HT1080 (cell line): ENCODE measurements at places on chromosomes 7 and 10. TPM values are rescaled to one million over a fixed set of nuclear protein-coding genes. Genes with fewer than 3 reads are reported as not detected.

GRCh38 chr10:67770537-67770936, 67.5 kb downstream of the DNAJC12 start:
- no peak for DNase-seq

DNA sequence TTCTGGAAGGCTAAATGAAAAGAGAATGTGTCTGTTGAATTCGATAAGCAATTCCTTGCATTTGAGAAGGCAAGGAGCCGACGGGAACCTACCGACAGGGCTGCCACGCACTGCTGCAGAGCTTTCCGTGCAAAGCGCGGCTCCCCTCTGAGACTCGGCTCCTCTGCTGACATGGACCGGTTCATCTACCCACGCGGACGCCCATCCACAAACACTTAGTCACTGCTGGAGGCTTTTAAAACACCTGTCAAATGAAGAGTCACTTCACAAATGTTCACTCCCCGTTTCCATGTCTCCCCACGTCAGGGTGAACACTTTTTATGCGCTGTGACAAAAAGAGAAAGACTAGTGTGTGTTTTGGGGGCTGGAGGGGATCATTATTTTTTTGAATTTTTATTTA, 32.0 kb downstream of the AMZ1 start:
- no peak for DNase-seq

GRCh38 chr10:130018265-130018664, 54.2 kb upstream of the EBF3 start:
- DNase-seq = peak; percentile 85

- peak; percentile 90 for DNase-seq
These were observed 459.1 kb downstream of the PLXNA4 start for GRCh38 chr7:132117181-132117580.

DNA sequence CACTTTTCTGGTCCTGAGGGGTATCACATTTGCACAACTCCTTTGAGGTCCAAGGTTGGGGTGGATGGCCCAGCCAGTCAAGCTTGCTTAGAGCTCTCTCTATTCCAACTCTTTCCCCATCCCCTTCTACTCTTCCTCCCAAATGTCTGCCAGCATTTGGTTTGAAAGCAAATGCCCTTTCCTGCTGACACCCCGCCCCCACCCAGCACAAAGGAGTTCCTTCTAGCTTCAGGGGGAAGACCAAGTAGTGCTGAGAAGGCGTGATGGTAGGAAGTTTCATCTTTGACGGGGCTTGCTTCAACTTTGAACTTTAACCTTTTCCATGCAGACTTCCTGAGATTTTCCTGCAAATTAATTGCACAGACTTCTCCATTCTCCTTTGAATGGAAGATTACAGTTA, 137.5 kb upstream of the TCF7L2 start:
- no peak for DNase-seq

DNA sequence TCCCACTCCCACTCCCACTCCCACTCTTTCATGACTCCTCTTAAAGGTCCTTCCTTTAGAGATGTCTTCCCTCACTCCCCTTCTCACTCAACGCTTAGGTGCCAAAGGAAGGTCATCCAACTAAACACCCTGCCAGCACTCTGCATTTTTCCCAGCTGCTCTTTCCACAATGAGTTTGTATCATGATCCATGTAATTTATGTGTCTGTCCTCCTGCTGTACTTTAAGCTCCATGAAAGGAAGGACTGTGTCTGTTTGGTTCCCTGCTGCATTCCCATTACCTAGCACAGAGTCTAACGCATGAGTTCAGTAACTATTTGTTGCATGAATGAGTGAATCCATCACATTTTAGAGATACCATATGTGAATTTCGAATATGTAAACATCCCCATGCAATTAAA, 252.7 kb downstream of the KIF20B start:
- DNase-seq = no peak

GRCh38 chr7:21656796-21657195, 114.0 kb downstream of the DNAH11 start:
- DNase-seq = no peak

GRCh38 chr10:110368002-110368401, 63.3 kb upstream of the SMNDC1 start:
- DNase-seq = peak; percentile 68

GRCh38 chr7:4049202-4049601, 632.9 kb upstream of the FOXK1 start:
- DNase-seq = no peak

DNA sequence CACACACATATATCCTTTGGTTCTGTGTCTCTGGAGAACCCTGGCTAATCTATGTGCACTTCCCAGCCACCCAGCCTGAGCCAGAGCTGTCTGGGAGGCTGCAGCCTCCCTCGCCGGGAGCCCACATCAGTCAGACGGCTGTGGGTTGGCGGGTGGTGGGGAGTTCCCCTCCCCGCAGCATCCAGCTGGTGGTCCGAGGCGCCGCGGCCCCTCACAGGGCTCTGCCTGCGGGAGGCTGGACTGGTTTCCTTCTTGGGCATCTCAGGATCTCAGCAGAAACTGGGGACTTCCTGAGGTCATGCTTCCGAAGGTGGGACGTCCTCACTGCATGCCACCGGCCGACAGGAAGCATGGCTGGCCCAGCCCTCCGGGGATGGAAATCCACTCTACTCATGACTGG, 22.0 kb upstream of the PSMG3 start:
- DNase-seq = no peak

DNA sequence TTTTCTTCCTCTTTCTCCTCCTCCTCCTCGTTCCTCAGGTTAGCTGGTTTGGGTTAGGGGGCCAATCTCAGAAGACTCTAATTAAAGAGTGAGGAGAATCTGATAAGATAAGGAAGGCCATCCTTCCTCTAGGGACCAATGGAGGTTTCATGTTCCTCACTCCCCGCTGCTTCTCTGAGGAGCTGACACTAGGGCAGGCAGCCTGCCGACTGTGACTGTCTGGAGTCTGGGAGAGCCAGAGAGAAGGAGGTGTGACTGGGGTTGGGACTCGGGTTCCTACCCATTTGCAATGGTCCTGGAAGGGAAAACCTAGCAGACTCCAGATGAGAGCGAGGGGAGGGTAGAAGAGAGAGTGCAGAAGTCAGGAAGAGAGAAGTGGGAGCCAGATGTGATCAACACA, 15.3 kb downstream of the PAX2 start:
- no peak for DNase-seq

DNA sequence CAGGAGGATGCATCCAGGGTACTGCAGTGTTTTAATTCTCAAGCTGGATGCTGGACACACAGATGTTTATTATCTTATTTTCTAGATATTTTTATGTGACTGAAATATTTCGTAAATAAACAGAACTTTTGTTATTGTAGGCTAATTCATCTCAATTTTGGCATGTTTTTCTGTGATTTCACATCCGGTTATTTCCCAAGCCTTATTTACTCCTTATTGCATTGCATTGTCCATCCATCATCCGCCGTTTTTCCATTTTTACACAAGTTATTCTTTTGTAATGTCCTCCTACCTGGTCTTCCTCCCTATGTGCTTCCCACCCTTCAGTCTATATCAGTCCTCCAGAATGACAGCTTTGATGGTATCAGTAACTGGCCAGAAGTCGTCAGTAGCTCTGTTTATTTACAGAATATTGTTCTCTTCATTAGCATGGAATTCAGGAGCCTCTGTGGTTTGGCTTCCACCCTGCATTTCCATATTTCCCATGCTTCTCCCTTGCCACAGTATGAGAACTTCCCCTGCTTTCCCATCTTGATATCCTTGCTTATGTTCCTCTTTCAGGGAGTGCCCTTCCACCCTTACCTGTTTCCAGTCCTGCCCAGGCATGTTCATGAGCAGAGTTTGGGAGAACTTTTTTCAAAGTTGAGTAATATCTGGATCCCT, 16.1 kb downstream of the GNAI1 start:
- DNase-seq = peak; percentile 26

- peak; percentile 93 for DNase-seq
These were observed 1421.2 kb upstream of the CELF2 start for GRCh38 chr10:9596368-9596920.

DNA sequence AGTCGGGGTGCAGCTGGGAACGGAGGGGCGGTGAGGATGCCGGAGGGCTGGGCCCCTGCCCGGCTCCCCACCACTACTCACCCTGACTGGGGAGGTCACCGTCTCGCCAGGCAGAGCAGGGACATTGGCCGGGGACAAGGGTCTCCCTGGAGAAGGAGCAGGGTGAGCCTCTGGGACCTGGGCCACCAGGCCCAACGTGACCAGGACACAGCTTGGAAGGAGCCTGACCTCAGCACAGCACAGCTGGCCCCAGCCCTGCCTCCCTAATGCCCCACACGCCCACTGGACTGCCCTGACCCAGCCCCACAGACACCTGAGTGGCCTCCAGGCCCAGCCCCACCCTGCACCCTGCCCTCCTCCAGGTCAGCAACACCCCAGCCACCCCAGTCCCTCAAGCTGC, 21.1 kb downstream of the MICALL2 start:
- no peak for DNase-seq

DNA sequence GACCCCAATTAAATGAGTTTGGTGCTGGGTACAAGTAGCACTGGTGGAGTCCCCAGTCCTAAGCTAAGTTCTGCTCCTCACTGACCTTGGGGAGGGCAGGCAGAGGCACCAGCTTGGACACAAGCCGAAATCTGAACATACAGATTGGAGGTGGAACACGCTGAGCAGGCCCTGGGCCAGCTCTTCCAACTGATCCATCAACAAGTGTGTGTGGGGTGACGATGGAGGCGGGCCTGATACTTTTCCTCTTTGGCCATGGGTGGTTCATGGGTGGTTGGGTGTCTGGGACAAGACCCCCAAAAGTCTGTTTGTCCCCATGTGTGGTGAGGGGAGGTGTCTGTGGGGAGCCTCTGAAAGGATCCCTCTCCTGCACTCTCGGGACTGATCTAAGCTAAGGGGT, 1.9 kb downstream of the ADCYAP1R1 start:
- no peak for DNase-seq

- DNase-seq = no peak
These were observed 66.0 kb downstream of the ZNF487 start for GRCh38 chr10:43502931-43503330.

DNA sequence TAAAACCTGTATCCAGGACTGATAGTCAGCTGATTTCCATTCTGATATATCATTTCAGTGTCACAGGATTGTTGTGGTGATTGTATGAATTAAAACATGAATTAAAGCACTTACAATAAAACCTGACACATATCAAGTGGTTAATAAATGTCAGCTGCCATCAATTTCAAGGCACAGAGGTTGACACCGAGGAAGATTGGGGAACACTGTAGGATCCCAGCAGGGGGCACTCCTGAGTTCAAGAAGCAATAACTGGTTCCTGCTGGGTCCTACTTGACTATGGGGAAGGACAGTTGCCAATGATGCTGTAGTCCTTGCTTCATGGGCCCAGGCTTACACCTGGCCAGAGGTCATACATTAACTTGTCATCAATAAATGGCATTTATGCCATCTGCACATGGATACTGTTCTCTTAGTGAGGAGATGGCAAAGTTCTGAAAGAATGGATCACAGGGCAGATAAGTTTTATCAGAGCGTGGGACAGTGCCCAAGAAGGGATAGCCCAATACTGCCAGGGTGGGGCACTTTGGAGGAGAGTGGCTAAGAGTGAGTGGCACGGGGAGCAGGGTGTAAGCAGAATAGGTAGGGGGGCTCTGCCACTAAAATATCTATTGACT, 24.1 kb downstream of the FZD1 start:
- peak; percentile 14 for DNase-seq

DNA sequence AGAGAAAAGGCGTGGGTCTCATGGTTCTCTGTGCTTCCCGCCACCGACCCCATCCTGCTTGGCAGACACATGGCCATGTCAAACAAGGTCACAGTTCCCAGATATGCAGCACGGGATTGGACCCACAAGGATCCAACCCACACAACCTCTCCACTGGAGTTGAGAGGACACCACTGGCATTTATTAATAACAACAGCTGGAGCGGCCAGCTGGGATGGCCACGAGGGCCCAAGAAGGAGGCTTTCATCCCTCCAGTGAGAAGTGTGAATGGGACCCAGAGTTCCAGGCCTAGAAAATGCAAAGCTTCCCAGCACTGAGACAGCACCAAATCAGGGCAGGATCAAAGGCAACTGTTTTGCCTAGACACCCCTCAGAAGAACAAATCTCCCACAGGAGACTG, 31.5 kb downstream of the FGFR2 start:
- no peak for DNase-seq

- DNase-seq = no peak
These were observed 101.0 kb downstream of the GSAP start for GRCh38 chr7:77315182-77315591.

DNA sequence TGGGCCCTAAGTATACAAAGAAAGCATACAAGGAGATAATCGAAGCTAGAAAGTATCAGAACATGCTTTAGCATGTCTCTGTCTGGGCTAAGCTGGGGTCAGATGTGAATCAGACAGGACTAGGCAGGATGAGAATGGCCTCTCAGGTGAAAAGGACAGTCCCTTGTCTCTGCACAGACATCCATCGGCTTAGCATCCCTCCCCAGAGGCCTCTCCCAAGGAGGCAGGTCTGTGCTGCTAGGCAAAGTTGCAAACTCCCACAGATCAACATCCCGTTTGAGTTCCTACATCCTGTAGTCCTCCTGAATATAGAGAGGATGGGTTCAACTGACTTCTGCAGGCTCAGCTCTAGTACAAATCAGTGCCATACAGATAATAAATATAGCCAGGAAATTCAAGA, 24.5 kb downstream of the CHST15 start:
- no peak for DNase-seq

DNA sequence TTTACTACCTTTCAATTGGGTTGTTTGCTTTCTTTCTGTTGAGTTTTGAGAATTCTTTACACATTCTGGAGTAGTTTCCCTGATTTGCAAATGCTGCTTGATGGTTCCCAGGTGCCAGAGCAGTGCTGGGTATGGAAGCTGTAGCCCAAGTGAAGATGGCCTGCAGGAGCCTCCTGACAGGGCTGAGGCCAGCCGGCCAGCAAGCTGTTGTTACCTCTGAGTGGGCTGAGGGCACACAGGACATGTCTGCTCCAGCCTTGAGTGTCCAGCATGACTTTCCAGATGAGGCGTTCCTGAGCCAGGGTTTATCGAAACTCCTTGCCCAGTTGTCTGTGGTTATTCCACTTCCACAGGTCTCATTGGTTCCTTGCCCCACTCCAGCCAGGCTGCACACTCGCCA, 164.6 kb upstream of the TNS3 start:
- DNase-seq = no peak

GRCh38 chr7:4159761-4160554, 522.1 kb upstream of the FOXK1 start:
- peak; percentile 53 for DNase-seq

- DNase-seq = peak; percentile 56
These were observed 97.9 kb downstream of the WDR11 start for GRCh38 chr10:120948889-120949608.

DNA sequence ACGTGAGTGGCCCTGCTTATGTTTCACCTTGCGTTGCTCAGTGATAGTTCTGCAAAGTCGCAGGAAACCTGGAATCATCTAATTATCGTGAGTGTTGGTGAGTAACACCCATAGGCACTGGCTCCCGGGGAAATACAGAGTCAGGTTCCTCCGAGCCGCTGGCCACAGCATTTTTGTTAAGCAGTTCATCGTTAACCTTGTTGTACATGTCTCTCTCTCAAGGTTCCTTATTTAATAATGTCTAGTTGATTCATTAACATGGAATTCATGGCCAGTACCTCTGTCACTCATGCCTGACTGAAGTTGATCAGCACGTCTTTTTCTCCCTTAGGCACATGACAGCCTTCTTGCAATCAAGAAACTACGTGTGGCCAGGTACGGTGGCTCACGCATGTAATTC, 3.1 kb upstream of the ZFAND2A start:
- DNase-seq = no peak

Gene CYP26A1
- not detected in 2 replicates for total RNA-seq

Gene CALHM1
- total RNA-seq = not detected in 2 replicates

Gene VAX1
- not detected in 2 replicates for total RNA-seq

Gene HILPDA
- 12.2 and 14.0 TPM in 2 replicates for total RNA-seq

Gene GNA12
- total RNA-seq = 10.1 and 25.1 TPM in 2 replicates

Gene SPAM1
- not detected in 2 replicates for total RNA-seq
